ENCODE measurements at places on chromosomes 6 and 20.

DNA sequence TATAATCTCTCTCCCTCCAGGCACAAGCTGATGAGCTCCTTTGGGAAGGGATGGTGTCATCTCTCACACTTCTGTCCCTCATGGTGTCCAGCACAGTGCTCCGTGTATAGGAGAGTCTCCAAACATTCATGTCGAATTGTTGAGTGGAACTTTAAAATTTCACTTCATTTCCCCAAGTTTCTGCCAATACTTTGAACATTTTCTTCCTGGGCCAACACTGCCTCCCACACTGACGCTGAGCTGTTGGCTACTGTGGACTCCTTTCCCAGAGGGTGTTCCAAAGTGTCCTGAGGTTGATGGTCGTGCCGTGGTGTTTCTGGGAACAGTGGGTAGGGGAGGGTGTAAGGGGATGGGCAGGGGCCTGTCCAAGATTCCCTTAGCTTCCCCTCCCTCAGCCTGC is 122.7 kb downstream of the TIAM2 start:
- DNase-seq: no peak

DNA sequence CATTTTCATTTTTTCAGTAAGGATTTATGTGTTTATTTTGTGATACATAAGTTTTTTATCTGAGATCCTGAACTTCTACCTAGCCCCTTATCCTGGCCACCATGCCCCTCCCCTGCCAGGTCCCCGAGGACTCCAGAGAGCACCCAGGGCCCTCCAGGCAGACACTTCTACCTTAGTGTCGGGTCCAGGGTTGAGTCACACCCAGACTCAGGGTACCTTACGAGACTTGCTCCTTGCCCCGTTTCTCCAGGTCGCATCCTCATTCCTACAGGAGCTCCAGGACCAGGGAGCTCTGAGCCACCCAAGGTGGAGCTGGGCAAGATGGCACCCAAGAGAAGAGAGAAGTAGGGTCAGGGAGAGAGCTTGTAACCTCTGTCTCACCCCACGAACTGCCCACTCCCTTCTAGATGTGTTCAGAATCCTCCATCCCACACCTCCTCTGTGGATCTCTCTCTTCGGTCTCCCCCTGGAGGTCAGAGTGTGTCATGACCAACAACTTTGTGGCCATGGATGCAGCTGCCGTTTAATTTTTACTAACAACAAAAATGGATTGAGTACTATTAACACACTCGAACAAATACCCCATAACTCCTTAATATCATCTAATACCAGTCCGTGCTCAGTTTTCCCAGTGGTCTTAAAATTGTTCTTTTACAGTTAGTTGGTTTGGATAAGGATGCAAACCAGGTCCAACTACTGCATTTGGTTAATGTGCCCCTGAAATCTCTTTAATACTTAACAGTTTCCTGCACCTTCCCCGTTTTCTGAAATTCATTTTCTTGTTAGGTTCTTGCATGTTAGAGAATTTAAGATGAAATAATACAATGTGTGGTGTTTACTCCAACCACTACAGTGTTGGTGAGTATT is 130.6 kb upstream of the INSM1 start:
- DNase-seq: peak; percentile 56

- DNase-seq: no peak
Observed at GRCh38 chr6:74657011-74657410, 548.8 kb downstream of the COL12A1 start.

DNA sequence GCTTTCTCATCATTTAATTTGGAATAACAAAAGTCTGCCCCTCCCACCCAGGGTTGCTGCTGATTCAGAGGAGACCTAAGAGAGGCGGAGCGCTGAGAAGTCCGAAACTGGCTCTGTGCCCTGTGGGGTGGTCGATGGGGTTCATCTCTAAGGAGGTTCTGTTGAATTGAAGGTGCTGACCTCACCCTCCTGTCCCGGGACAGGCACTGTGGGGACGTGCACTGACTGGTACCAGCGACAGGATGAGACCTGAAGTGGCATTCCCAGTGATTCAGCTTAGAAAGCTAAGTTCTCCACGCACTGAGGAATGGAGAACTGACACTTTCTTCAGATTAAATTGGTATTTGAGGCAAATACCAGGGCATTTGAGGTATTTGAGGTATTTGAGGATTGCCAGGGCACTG is 1.3 kb downstream of the GUCA1B start:
- no peak for DNase-seq

DNA sequence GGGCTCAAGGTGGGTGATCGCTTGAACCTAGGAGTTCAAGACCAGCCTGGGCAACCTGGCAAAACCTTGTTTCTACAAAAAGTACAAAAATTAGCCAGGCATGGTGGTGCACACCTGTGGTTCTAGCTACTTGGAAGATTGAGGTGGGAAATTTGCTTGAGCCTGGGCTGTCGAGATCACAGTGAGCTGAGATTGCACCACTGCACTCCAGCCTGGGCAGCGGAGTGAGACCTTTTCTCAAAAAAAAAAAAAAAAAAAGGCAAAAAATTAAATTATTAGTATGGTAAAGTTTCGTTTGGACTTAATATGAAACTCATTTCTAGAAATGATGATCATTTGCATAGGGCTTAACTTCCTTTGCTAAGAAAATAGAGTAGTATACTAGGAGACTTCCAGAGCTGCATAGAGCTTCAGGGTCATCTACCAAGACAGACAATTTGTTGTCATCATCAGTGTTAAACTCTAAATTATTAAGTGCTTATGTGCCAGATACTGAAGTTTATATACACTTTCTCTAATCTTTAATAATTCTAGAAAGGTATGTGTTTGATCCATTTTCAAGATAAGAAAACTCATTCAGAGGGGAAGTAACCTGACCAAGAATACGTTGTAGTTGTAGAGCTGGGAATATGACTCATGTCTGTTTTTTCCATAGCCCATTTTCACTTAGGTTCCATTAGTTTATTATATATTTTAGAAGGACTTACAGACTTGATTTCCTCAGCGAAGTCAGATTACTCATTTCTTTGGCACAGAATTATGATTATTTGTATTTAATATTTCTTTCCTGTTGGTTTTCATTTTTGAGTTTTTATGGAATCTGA is 84.5 kb downstream of the SLC16A10 start:
- no peak for DNase-seq

- DNase-seq: no peak
Observed at GRCh38 chr6:47168180-47168579, 126.0 kb upstream of the ADGRF1 start.

- no peak for DNase-seq
Observed at GRCh38 chr6:165697171-165697570, 34.1 kb upstream of the PDE10A start.
